NCI-H446 treated with DMSO at 0.1 percent for 48 hours (cell line): ENCODE measurements at places on chromosomes 5 and 9.
A peak's percentile ranks its signal among the peaks of the same experiment; 100 is the strongest.

GRCh38 chr9:73050887-73051550 lies 98.2 kb upstream of the ALDH1A1 start:
- DNase-seq = no peak

- no peak for DNase-seq
These were observed 180.5 kb upstream of the DMAC1 start for GRCh38 chr9:7980041-7980440.

GRCh38 chr5:173175523-173175922 lies 31.2 kb downstream of the BNIP1 start:
- no peak for DNase-seq

GRCh38 chr5:158995694-158996173 lies 104.0 kb downstream of the EBF1 start:
- DNase-seq = no peak

- DNase-seq = no peak
These were observed 698.6 kb downstream of the PTPRD start for GRCh38 chr9:9914174-9914573.

DNA sequence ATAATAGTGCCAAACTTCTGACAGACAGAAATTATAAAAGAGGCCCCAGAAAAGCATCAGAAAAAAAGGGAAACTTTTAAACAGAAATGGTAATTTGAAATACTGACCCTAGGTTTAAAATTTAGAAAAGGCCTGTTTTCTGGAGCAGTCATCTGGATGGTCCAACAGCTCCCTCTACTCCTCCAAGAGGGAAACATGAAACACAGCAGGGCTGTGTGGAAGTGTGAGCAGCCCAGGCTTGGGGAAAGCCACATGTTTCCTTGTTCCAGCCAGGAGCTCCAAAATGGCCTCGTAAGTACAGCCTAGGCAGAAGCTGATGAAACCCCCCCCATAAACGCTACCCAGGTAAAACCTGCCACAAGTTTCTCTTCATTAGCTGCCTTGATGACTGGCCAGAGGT lies 499.3 kb upstream of the ADAMTS16 start:
- DNase-seq = no peak

DNA sequence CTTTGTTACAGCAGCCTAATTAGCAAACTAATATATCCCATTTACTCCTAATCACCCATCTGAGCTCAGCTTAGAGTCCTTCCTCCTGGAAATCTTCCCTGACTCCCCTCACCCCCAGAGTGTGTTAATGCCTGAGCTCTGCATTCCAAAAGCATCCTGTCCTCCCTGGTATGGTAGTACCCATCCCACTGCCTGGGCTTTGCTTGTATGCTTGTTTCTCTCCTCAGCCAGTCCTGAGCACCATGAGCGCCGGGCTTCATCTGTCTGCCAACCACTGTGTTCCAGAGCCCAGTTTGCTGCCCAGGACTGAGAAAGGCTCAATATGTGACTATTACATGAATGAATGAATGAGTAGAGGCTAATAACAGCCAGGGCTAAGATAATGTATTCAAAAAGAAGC lies 272.4 kb downstream of the CDK5RAP2 start:
- no peak for DNase-seq

DNA sequence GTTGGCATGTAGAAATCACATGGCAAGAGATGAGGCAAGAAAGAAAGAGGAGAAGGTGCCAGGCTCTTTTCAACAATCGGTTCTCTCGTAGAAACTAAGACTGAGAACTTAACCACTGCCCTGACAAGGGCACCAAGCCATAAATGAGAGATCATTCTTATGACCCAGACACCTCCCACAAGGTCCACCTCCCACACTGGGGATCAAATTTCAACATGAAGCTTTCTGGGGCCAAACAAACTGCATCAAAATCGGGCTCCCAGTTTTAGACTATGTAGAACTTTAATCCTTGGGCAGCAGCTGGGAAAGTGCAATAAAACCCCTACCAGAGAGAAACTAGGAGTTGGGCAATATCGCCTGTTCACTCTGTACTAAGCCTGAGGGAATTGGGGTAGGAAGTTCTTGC lies 150.2 kb upstream of the CCDC152 start:
- no peak for DNase-seq

- no peak for DNase-seq
These were observed 182.2 kb upstream of the TARS1 start for GRCh38 chr5:33258553-33258952.

- no peak for DNase-seq
These were observed 37.8 kb upstream of the LPAR1 start for GRCh38 chr9:111076042-111076441.

DNA sequence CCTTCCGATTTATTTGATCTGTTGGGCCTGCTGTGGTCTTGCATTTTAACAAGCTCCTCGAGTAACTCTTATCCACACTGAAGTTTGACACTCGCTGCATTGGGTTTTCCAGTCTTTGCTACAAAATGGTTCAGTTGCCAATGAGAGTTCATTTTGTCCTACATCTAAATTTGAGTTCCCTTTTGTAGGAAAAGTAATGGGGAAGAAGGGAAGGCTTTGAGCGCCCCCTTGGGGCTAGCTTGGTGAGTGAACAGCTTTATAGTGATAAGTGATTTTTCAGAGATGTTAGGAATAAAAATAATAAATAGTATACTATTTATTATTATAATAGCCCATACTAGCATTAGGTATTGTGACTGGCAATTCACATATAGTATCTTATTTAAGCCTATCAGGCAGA lies 89.9 kb upstream of the GNAQ start:
- no peak for DNase-seq

DNA sequence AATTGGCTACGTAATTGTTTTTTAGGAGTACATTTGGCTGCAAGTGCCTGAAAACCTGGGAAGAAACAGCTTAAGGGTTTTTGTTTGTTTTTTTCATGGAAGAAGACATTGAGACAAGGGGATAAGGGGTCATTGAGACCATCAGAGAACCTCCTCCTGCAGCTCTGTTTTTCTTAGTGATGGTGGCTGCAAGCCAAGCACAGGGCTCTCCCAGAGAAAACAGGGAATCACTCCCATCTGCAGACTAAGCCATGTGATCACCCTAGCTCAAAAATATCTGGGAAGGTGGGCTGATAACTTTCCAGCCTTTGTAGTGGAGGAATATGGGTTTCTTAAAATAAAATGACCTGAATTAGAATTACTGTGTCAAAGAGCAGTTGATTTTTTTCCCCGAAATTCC lies 25.1 kb downstream of the PALM2AKAP2 start:
- DNase-seq = peak; percentile 4

DNA sequence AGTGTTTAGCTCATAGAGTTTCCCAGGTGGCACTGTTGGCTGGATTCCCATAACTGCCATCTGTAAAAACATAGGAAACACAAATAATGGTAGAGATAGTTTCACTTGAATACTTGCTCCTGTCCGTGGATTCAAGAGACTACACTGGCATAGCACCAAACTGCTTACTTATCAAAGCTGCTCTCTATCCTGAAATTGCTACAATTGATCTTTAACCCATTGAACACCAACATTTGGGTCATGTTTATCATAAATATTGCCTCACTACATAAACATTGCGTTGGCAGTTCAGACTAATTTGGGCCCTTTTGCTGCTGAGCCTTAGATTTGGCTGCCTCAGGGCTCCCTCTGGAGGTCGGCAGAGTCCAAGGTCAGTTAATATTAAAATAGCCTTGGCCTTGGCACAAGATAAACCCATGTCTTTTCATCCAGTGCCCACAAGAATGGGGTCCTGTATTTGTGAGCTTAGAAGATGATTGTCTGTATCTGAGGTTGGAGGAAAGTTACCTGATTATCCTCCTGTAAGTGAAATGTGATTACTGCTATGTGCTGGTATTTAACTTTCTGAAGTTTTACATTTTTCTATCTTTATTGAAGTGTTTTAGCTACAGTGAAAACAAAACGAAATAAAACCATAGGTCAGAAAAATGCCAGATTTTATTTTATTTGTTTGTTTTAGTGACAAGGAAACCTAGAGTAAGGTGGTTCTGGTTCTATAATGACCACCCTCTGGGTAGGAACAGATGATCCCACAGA lies 4.0 kb upstream of the RANBP3L start:
- peak; percentile 16 for DNase-seq

- DNase-seq = no peak
These were observed 338.7 kb upstream of the SMC2 start for GRCh38 chr9:103755441-103755840.

GRCh38 chr9:83570359-83570758 lies 32.2 kb upstream of the FRMD3 start:
- DNase-seq = no peak

DNA sequence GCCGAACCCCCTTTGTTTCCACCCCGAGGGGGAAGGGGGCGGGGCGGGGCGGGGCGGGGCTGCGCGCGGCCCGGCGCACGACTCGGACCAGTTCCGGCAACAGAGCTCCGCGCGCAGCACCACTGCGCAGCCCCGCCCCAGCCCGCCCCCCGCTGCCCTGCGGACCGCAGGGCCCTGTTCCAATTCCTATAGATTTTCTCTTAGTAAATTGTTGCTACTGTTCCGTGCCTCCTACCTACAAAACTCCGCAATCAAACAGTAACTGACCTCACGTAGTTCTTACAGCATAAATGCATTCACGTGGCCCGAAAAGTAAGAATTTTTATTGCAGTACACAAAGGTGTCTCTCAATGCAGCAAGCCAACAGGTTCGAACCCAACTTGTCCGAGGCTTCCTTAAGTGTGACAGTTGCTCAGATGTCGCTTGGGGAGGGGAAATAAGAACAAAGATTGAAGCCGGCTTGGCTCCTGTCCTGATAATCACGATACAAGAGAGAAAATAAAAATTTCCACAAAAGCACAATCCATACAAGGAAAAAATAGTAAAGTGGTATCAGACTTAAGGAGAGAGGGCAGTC lies 1.2 kb upstream of the RNF38 start:
- DNase-seq = peak; percentile 73

GRCh38 chr9:110156902-110157301 lies 51.1 kb downstream of the C9orf152 start:
- DNase-seq = peak; percentile 38

DNA sequence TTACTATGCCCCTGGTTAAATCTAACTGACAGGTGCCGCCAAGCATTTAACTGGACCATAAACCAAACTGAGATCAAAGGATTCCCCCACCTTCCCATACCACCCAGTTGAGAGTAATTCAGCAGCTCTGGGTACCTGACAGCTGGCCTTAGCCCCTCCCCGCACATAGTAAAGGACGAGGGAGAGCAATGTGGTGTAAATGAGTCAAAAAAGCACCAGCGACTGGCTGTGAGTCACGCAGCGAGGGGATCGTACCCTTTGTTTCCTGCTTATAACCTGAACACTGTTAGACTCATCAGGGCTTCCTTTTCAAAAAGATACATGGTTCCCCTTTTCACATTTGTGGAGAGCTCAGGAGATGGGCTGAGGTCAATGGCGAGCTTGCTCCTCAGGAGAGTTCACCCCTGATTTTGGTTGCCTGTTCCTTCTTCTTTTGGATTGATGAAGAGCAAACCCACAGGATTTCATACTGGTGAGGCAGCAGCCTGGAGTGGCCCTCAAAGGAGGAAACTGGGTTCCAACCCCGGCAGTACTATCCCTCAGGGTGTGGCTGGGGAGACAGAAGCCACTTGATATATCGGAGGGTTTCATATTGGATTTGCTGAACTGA lies 71.5 kb downstream of the ANKRD33B start:
- DNase-seq = no peak

DNA sequence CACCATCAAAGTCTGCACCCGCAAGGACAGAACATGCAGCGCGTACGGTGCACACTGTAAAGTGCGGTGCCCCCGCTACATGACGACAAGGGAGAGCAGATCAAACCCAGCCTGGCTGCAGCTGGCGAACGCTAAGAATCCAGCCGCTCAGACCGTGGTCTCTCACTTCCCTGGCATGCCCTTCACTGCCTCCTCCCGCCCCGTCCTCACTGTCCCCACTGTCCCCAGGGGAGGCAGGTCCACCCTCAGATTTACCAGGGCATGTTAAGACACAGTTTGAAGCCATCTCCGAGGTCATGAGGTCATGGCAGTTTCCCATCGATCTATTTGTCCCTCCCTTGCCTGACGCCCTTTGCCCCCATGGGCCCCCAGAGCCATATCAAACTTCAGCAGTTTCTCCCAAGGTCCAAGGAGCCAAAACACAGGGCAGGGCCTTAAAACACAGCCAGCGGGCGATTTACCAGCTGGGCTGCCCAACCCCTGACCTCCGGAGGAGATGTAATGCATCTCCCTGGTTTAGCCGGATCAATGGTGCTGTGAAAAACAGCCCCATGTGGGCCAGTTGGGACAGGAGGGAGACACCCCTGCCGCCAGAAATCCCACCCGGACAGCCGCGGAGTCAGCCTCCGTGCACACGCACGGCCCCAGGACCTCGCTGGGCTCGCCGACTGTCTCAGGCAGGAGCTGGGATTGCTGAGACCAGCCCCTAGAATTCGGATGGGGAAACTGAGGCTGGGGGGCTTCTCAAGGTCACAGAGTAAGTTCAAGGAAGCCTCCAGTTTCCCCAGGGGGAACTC lies 52.3 kb upstream of the FUBP3 start:
- DNase-seq = no peak

GRCh38 chr5:15704397-15704947 lies 204.5 kb downstream of the FBXL7 start:
- DNase-seq = no peak

GRCh38 chr9:72304538-72304937 lies 60.5 kb downstream of the ZFAND5 start:
- DNase-seq = no peak

- no peak for DNase-seq
These were observed 75.9 kb downstream of the COL27A1 start for GRCh38 chr9:114231273-114231672.

DNA sequence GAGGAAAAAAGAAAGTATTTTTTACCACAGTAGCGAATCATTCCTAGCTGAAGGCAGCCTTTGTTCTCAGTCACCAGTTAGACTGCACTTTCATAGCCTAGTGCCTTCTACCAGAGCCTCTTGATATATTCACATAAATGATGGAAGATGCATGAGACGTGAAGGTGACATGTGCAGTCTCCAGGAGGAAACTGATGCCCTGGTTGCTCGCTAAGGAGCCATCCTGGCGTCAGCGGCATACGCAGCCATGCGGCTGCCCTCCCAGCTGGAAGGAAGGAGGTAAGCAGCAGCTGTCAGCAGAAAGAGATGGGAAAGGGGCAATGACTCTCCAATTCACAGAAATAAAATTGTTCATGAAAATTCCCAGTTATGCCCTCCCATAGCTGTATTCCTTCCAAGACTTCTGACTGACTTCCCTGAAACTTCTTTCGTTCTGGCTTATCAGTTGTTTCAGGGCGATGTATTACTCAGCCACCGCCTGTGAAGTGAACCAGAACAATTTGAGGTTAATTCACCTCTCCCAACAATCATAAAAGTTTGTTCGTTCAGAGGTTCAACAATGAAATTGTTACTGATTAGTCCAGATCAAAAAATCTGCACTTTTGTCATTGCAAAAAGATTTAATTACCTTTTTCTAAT lies 331.2 kb downstream of the NR2F1-AS1 start:
- no peak for DNase-seq

DNA sequence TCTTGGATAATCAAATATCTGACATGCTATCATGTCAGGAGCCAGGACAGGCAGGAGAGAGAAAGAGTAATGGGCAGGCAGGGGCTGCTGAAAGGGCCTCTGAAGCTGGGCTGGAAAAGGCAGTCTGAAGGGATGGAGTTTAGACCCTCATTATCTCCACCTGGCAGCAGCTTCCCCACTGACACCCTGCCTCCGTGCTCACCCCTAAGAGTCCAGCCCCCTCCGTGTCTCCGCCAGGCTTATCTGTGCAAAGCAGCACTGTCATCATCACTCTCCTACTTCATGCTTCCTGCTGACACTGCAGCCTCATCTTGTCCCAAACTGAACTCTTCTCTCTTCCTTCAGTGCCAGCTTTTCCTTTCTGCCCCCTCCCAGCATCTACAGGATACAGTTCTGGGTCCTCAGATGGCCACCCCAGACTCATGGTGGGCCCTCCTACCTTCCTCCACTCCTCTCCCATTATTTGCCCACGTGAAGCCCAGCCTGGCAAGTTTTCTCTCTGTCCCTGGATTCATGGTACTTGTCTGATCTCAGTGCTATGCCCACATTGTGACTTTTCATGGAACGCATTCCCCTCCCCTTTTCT lies 70.9 kb upstream of the KLF9 start:
- DNase-seq = no peak
